Urothelium cell line (cell line): ENCODE measurements at places on chromosomes 3 and 15.

DNA sequence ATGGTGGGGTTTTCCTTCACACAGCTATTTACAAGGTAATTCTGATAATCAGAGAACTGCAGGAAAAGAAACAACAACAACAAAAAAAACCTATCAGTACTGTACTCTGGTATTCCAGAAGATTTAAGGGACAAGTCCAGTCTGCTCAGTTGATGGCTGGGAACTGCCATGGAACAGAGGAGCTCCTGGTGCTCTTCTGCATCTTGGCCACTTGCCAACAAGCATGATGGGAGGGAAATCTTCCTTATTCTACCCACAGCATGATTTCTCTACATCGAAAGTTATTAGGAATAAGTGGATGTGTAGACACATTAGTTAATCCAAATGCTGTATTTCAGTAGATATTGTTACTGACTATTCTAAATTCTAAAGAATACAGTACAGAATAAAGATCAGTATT lies 51.7 kb downstream of the RASGRP1 start:
- no peak for DNase-seq

- no peak for DNase-seq
Measured at GRCh38 chr3:77668376-77668775, 628.5 kb downstream of the ROBO2 start.

GRCh38 chr3:39166932-39167532 lies 13.6 kb upstream of the CSRNP1 start:
- DNase-seq = no peak

DNA sequence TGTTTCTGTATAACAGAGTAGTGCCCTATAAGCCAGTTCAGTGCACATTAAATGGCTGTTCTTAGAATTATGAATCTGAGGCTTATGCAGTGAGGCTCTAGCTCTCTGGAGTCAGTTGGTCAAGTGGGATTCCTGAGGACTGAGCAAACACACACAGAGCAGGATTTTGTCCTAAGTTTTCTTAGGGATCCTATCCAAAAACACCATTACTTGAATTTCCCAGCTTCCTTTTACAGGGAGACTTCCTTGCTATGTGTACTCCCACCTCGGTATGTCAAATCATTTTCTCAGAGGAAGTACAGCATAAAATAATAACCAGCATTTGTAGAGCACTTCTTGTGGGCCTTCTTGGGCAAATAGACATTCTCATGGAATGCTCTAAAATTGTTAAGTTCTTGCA lies 63.1 kb upstream of the GOLGA6B start:
- DNase-seq = no peak

DNA sequence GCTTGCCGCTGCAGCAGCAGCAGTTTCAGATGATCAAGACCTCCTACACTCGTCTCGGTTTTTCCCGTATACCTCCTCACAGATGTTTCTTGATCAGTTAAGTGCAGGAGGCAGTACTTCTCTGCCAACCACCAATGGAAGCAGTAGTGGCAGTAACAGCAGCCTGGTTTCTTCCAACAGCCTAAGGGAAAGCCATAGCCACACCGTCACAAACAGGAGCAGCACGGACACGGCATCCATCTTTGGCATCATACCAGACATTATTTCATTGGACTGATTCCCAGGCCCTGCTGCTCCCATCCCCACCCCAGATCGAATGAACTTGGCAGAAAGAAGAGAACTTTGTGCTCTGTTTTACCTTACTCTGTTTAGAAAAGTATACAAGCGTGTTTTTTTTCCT lies 17.6 kb downstream of the CALML4 start:
- no peak for DNase-seq

- no peak for DNase-seq
Measured at GRCh38 chr3:126431103-126431534, 36.4 kb downstream of the CFAP100 start.
